ENCODE measurements at places on chromosomes 11 and 22.

DNA sequence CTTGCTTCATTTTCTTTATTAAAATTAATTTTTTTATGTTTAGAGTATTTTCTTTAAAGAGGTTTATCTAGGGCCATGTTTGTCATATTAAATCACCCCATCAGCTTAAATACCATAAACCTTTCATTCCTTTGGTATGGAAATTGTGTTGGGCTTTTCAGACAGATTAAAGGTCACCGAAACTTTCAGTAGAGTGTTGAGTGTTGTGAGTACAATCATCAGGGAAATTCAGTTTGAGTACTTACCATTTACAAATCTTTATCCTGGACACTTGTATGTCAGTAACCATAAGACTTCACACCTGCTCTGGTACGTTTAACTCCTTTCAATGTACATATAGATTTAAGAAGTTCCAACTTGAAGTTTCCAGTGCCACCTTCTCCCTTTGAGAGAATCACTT is 12.0 kb downstream of the PRMT3 start:
- no peak for DNase-seq

GRCh38 chr22:24727218-24727851 is 47.2 kb downstream of the PIWIL3 start:
- no peak for DNase-seq

GRCh38 chr22:19974935-19975706 is 33.5 kb upstream of the TXNRD2 start:
- no peak for DNase-seq

DNA sequence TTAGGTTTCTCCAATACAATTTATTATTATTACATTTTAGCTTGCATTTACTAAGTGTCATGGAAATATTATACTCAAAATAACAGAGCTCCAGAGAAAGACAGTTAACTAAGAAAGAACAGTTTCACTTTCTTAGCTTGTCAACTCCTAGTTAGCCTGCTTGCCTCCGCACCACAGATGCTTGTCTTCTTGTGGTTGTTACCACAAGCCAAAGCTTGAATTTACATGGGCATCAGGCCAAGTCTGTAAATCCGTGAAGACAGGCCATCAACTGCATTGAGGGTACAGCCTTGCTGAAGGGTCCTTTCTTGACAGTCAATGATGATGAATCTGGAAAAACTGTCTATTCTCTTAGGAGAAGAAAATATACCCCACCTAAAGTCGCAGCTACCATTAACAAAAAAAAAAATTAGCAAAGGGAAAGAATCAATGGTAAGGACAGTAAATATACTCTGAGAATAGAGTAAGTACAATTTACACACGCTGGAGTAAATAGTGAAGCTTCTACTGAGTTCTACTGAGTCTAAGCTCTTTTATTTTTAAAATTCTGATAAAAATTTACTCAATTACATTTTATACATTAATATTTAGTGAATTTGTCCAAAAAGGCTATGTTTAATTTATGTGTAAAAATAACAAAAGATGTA is 15.6 kb upstream of the DENND5A start:
- peak; percentile 70 for DNase-seq

DNA sequence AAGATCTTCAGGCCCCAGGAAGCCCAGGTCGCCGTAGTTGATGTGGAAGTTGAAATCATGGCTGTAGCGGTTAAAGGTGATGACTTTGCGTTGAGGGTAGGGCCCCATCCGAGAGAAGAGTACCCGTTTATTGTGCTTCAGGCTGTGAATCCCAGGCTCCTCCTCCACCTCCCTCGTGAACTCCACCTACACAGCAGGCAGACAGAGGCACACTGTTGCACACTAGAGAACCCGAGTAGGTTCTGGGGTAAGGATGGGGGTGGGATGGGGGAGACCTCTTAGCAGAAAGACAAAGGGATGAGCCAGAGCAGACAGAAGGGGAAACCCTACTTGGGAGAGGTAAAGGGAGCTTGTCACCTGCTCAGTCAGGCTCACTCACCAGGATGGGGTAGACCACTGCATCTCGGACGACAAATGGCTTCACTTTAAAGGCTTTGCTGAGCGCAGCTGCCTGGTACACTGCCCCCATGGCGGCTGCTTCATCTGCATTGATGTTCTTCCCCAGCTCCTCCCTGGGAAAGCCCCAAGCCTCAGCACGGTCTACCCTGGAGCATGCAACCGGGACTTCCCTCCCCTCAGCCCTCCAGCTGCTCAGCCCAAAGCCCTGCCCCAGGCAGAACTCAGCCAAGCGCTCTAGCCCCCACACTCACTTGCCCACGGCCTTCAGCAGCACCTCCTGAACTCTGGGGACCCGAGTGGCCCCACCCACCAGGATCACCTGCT is 5.4 kb downstream of the HYOU1 start:
- DNase-seq: peak; percentile 41

GRCh38 chr11:12897390-12897789 is 111.7 kb upstream of the RASSF10 start:
- DNase-seq: no peak

DNA sequence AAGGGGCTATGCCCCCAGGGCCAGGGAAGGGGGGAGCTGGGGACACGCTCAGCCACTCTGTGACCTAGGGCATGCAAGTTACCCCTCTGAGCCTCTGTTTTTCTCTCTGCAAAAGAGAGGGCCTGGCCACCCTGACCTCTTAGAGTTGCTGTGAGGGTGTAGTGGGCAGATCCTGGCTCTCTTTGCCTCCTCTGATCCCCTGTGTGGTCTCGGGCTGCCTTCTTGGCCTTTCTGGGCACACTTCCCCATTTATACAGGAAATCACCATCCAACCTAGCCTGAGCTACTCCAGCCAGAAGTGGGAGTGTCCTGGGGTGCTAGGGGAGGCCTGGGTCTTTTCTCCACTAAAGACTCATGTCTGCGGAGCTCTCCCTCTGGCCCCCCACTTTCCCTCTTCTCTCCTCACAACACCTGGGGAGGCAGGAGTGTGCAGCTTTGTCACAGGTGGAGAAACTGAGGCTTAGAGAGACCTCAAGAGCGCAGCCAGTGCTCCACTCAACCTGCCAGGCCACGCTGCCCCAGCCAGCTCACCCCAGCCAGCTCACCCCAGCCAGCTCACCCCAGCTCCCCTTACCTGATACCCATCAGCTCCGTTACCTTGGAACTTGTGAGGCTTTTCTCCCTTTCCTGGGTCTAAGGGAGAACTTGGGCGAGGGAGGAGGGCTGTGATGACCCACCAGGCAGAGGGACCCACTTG is 1.4 kb downstream of the AIFM3 start:
- no peak for DNase-seq

- DNase-seq: no peak
Measured at GRCh38 chr11:118908264-118908663, 17.5 kb downstream of the BCL9L start.

- DNase-seq: no peak
Measured at GRCh38 chr11:35826949-35827348, 116.9 kb upstream of the LDLRAD3 start.

GRCh38 chr22:42549331-42550060 is 4.3 kb upstream of the SERHL2 start:
- DNase-seq: no peak

DNA sequence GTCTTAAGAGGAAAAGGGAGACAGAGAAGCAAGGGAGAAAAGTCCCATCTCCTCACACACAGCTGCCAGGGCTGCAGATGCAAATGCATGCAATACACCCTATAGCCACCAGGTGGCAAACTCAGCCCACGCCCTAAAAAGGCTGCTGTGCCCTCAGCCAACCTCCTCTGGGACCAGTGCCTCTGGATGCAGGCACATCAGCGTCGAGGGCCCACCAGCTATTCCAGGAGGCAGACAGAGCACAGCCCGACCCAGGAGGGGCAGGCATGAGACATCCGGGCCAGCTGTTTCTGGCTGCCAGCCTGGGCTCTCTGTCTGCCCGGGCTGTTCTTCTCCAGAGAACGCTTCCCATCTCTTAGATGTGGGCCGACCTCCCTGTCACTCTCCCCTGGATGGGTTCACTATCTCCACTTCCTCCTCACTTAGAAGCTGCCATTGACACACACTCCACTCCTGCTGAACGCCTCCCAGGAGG is 39.7 kb downstream of the TPBGL start:
- DNase-seq: peak; percentile 81
